Fibroblast of skin of left quadriceps (primary cell): ENCODE measurements at places on chromosomes 5 and 9.

GRCh38 chr5:57298985-57299491, 125.2 kb downstream of the GPBP1 start:
- DNase-seq = peak; percentile 77

- no peak for DNase-seq
Measured at GRCh38 chr5:26487553-26487952, 550.8 kb downstream of the CDH9 start.

DNA sequence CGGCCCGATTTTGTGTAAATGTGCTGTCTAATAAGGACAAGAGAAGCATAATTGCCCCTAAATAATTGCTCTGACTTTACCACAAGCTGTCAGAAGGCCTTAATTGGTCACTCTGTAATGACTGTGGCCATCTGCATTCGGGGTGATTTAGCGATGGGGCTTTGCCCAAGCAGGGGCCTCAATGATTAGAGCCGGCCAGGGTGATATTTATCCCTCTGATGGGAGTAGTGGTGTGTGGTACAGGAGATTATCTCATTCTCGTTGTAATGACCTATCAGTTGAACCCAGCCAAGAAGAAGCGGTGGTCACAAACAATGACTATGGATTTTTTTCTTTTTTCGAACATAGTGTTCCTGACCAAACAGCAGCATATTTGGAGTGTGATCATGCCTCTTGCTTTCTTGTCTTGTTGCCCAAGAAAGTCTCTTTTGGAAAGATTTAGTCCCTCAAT, 72.0 kb upstream of the SAP30L start:
- DNase-seq = no peak

DNA sequence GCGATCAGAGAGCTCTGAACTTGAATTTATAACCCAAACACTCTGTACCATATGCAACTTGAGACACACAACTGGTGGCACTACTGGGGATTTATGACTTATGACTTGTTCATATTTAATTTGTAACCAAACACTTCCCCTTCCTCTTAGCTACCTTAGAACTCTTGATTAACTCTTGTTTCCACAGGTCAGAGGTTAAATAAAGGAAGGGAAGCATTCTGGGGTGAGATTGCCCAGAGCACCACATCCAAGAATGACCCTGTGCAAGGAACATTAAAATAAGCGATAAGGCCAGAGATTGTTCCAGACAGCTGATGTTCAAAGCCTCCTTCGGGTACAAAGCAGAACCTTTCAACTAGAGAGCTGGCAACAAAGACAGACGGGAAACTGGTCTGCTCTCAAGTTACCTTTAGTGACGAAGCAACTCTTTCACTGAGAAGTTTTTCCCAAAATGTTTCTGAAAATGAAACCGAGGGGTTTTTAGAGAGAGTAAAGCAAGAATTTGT, 242.6 kb downstream of the DENND1A start:
- no peak for DNase-seq

DNA sequence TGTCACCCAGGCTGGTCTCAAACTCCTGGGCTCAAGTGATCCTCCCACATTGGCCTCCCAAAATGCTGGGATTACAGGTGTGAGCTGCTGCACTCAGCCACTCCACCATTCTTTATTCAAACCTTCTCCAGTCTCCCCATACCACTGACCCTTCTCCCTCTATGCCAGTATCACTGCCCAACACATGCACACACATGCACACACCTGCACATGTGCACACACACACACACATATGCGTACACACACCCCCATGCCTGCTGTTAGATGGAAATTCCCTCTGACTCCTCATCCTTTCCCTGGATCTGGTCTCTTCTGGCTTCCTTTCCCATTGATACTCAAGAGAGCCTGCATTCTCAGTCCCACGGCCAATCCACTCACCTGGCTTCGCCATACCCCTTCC, 170.0 kb downstream of the CRB2 start:
- DNase-seq = no peak

DNA sequence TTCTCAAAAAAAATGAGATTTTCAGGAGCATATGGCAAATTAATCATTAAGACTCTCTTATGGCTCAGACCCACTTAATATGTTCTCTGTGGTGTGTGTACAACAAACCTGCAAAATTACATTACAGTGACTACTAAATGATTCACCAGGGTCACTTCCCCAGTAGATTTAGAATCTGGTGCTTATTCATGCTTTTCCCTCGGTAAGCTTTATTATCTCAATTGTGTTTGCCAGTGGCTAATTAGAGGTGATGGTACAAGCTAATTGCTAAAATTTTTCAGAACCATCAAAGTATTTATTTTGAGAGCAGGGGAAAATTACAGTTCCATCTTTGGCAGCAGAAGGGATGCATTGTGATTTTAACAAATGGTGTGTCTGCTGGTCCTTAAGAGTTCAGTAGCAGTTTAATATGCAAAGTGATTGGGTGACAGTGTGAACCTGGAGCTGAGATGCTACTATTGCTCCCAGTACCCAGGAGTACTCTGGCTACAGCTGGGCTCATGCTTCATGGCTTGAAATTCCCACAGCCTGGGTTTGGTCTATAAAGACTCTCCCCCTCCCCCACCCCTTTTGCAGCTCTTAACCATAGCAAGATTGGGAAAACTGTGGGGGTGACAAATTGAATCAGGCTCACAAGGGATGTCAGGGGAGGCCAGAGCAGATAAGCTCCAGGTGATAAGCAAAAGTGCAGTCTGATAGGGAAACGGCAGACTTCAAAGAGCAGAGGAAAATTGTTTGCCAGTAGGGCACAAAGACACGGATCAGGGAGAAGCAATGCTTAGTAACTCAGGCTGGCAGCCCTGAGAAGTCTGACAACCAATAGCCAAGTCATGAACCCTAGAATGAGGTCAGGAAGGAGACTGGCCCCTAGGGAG, 92.8 kb upstream of the RAD23B start:
- DNase-seq = peak; percentile 34

DNA sequence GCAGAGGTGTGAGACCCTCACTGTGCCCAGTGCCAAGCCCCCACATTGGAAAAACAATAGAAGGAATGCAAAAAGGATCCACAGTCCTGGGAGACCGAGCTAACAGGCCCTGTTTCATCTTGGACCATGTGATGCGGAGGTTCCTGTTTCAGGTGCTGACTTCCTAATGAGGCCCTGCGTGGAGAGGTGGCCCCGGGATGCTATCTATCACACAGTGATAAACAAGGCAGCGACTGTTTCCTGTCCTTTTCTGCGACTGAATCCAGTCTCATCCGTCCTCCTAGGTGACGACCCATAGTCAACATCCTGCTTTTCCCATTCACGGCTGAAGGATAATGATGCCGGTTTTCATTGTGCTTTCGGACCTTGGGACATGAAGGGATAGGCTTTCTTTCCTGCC, 56.4 kb upstream of the BOD1 start:
- no peak for DNase-seq

DNA sequence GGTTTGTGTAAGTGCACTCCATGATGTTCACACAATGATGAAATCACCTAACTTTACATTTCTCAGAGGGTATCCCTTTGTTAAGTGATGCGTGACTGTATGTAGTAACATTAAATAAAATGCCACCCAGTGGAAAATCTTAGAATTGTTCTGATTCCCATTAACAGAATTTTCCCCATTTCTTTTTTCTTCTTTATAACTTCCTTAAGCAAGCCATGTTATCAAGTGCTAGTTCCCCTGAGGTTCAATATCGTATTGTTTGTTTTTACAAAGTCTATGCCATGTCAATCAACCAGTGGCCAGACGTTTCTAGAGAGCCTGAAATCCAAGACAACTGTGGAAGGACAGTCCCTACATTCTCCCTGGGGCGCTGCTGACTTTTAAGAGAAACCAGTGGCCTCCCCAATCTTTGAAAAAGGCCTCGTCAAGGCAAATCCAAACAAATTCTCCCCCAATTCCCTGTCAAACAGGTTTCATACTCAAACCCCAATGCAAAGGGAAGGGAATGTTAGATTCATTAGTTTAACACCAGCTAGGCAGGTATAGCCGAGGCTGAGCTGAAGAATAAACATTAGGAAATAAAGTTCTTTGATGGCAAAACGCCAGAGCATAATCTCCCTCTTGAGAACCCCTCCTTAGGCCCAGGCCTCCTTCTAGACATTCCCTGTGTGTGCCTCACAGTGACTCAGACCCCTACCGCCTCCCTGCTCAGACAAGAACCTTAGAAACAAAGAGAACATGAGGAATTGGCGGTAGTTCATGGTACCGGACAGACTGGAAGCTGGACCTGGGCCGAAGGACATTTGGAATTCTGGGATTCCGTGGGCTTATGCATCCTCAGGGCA, 198.7 kb downstream of the GNA14 start:
- DNase-seq = peak; percentile 23

DNA sequence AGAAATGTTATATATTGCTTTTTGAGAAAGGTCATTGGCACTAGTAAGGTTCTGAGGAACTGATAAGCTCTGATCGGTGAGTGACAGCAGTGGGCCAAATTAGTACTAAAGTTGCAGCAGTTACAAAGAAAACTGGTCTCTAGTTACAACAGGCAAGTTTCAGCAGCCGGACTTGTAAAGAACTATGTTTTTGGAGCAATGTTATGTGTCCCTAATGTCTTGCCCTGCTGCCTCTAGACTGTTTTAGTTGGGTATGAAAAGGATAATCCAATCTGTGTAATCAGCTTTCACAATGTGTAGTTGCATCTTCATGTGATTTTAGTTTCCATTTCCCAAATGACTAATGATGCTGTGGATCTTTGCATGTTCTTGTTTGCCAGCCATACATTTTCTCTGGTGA, 113.5 kb downstream of the CAMK4 start:
- DNase-seq = no peak

DNA sequence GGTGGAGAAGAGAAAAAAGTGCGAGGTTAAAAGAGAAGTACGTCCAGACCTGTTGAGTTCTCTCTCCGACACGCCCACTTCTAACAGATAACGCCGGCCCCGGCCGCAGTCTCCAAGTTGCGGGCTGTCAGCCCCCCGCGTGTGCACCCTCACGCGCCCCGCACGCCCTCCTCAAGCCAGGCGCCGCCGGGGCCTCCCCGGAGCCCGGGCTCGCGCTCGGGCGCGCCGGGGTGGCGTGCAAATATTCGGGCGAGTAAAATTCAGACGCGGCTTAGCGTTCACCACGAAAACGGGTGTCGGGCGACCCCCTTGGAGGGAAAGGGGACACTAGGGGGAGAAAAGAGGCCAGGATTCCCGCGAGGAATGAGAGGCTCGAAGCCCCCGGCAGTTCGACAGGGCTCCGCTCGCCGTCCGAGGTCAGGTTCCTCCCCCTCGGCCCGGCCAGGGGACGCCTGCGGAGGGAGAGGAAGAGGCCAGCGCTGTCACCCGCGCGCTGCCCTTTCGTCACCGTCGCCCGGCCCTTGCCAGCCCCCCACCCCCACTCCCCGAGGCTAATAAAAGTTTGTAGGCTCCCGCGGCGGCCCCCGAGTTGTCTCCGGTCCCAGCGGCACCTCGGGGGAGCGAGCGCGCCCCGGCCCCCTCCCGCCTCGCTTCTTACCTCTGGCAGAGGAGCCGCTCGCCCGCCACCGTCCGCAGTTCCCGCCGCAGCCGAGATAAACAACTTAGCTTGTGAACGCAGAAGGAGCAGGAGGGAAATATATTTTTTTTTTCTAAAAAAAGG, 743 bp downstream of the NR3C1 start:
- no peak for DNase-seq

DNA sequence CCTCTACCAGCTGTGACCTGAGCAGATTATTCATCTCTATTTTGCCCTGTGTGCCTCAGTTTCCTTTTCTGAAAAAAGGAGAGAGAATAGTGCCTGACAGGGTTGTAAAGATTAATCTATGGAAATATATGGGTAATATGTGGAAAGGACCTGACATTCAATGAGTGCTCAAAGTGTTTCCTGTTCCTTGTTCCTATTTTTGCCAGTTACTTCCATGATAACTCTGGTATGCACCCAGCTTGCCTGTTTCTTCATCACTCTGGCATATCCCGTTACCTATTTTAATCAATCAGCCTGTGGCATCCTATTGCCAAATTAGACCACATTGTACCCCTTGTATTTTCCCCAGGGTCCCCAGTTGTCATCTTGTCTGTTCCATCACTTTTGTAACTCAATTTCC, 3.6 kb upstream of the ARAP3 start:
- no peak for DNase-seq

GRCh38 chr5:111813537-111813936, 56.5 kb upstream of the NREP start:
- DNase-seq = no peak

- no peak for DNase-seq
Measured at GRCh38 chr5:88245893-88246244, 22.8 kb downstream of the TMEM161B start.

DNA sequence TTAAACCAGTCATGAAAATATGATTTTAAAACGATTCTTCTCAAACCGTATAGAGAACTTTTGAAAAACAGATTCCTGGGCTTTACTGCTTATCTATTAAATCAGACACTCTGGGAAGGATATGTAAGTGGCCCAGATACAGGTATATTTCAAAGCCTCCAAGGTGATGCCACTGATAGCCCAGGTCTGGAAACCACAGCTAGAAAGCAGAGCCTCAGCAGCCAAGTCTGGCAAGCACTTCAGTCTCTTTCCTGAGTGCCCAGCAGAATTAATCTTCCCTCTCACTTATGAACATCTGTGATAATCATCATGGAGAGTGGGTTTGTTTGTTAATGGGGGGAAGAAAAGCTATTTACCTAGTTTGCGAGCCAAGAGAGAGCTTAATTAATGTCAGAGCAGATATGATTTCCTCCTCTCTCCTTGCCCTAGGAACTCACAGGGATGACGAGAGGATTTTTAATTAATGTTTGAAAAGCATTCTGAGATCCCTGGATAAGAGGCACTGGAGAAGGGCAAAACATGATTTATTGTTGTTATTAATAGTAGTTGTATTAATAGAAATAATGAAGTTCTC, 368.4 kb downstream of the TLE1 start:
- DNase-seq = no peak

- peak; percentile 15 for DNase-seq
Measured at GRCh38 chr9:85420750-85421149, 321.0 kb downstream of the AGTPBP1 start.

DNA sequence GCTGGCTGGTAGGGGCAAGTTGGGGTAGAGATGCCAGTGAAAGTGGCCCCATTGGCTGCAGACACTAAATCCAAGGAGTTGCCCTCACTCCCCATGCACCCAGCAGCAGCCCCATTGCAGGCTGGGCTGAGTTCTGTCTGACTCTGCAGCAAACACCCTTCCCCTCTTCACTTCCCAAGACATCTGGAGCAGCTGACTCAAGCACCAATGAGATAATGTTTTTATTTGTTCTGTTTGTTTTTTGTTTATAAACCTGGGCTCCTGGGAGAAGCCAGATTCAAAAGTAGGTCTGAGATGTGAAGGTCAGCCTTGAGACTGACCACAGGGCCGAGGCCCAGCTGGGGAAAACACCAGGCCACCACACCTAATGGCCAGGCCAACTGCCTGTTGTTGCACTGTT, 545.9 kb upstream of the KLF4 start:
- no peak for DNase-seq

DNA sequence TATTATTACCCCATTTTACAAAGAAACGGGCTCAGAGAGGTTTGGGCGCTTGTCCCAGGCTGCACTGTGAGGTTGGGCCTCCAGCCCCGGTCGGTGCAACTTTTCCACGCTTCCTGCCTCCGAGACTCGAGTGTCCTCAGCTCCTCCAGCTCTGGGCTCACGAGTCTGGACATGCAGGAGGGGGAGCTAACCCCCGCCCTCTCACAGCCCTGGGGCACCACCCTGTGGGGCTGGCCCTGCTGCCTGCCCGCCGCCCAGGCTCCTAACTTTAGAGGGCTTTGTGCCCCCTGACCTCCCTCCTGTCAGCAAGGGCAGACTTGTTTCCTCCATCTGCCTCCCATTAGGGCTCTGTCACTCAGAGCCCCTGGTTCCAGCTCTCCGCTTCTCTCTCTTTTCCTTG, 4.3 kb upstream of the ASB6 start:
- DNase-seq = no peak

GRCh38 chr5:142235870-142236672, 88.8 kb downstream of the SPRY4 start:
- no peak for DNase-seq
